ENCODE measurements at places on chromosomes 3 and 15. TPM values are rescaled to one million over a fixed set of nuclear protein-coding genes. Genes with fewer than 3 reads are reported as not detected.

ECE2 gene
- not detected for total RNA-seq

SLC27A2 gene
- total RNA-seq = 0.21 TPM

DNA sequence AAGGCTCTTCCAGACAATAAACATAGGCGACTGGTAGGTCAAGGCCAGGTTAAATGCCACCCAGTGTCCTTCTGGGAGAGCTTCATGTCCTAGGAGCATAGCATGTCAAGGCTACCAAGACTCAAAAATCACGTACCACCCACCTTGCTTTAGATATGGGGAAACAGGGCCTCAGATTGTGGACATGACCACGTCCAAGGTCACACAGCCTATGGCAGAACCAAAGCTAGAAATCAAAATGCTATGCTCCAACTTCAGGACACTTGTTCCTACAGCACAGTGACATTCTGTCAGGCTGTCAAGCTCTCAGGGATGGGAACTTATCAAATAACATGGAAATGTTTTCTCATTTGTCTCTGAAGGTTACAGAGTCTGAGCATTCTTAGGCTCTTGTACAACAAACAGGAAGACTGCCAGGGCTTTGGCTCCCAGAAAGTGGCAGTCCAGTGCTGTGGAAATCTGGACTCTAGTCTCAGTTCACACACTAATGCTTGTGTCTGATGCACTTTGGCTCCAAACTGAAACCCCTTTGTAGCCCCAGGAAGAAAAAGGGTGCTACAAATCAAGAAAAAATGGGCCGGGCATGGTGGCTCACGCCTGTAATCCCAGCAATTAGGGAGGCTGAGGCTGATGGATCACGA lies 170.4 kb upstream of the LPP start:
- H3K36me3 ChIP-seq = no peaks in the 10 kb centered on the region
- no peaks in the 10 kb centered on the region for H3K27me3 ChIP-seq
- H3K27ac ChIP-seq = no peak overlapping the region
- H3K4me3 ChIP-seq = no peak overlapping the region
- H3K4me1 ChIP-seq = peaks cover 53% of the 10 kb centered on the region
- DNase-seq = no peak

DNA sequence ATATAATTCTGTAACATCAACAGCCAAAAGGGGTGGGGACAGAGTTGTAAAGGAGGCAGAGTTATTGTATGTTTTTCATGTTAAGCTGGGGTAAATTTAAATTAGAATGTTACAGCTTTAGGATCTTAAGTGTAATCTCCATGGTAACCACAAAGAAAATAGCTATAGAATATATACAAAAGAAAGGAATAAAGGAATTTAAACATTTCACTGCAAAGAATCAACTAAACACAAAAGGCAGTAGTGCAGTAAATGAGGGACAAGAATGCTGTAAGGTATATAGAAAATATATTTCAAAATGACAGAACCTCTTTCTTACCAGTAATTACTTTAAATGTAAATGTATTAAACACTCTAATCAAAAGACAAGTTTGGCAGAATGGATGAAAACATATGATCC lies 361.7 kb downstream of the SLC9A9 start:
- H3K4me1 ChIP-seq = no peaks in the 10 kb centered on the region
- H3K36me3 ChIP-seq = no peaks in the 10 kb centered on the region
- no peak for DNase-seq
- H3K27me3 ChIP-seq = no peaks in the 10 kb centered on the region

DNA sequence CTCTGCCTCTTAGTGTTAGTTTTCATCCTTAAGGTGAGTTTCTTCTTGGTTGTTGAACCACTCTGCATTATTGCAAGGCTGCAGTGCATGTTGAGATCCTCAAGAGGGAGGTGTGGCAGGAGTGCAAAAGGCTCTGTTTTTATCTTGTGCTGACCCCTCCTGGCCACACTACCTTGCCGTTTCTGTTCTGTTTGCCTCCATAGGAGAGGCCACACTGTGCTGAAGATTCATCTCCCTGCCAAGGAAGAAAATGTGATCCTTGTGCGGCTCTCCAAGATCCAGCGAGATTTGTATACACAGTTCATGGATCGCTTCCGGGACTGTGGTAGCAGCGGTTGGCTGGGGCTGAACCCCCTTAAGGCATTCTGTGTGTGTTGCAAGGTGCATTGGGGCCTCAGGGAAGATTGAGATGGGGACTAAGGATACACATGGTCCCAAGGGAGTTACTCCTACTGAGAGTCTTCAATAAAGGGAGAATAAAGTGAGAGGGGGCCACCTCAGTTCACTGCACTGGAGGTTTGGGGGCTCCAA lies 33.0 kb upstream of the TEX264 start:
- no peaks in the 10 kb centered on the region for H3K4me1 ChIP-seq
- no peak for DNase-seq
- no peak overlapping the region for H3K27ac ChIP-seq
- peaks cover 92% of the 10 kb centered on the region for H3K36me3 ChIP-seq
- H3K4me3 ChIP-seq = no peak overlapping the region

GRCh38 chr3:129697229-129697969 lies 90.9 kb upstream of the PLXND1 start:
- no peak for DNase-seq
- no peaks in the 10 kb centered on the region for H3K27me3 ChIP-seq
- no peak overlapping the region for H3K27ac ChIP-seq
- peaks cover 19% of the 10 kb centered on the region for H3K36me3 ChIP-seq
- H3K4me1 ChIP-seq = peaks cover 13% of the 10 kb centered on the region
- no peak overlapping the region for H3K4me3 ChIP-seq

DNA sequence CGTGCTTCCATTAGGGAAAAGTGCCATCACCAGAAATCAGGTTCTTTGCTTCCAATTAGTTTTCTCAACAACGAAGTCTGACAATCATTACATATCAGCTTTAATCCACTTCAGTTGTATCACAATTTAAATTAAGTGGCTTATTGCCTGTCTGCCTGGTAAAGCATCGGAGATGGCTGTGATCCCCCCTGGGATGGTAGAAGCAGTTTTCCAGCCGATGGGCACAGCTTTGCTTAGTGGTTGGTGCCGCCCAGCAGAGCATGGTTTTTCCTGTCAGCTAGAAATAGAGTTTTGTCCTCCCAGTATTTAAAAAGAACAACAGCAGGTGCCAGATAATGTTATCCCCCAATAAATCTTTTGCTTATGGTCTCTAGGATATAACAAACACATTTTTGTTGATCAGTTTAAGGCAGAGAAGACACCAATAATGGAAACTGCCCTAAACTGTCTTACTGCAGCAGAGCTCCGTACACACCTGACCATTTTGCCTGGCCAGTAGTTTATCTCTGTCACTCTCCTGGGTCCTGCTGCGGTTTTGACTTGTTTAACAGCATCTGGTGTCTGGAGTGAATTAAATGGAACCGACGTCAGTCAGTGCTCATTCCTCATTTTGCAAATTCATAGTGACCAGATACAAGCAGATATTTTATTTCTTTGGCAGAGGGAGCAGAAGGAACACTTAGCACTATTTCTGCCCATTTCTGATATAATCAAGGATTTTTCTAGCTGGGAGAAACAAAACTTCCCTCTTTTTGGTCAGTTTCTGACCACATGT lies 79.1 kb downstream of the SLC49A4 start:
- H3K4me1 ChIP-seq = peaks cover 18% of the 10 kb centered on the region
- H3K4me3 ChIP-seq = no peak overlapping the region
- no peak overlapping the region for H3K27ac ChIP-seq
- H3K36me3 ChIP-seq = peaks cover 31% of the 10 kb centered on the region
- no peaks in the 10 kb centered on the region for H3K27me3 ChIP-seq
- no peak for DNase-seq

DNA sequence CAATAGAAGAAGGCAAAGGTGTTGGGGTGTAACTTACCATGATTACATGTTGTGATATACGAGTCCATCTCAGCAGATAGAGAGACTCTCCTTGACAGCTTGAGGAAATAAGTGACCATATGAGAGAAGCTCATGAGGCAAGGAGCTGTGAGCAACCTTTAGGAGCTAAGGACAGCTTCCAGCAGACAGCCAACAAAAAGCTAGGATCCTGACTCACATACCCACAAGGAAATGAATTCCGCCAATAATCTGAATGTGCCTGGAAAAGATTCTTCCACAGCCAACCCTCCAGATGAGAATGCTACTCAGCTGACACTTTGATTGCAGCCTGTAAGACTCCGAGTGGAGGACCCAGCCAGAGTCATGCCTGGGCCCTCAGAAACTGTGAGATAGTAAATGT lies 339.6 kb upstream of the TPRG1 start:
- H3K4me3 ChIP-seq = no peak overlapping the region

- H3K27ac ChIP-seq = peak overlapping the region; percentile 67
- no peaks in the 10 kb centered on the region for H3K36me3 ChIP-seq
- peaks cover 17% of the 10 kb centered on the region for H3K27me3 ChIP-seq
Measured at GRCh38 chr15:92714477-92715401, 59.2 kb upstream of the FAM174B start.

CILP gene
- 0.44 TPM for total RNA-seq

DNA sequence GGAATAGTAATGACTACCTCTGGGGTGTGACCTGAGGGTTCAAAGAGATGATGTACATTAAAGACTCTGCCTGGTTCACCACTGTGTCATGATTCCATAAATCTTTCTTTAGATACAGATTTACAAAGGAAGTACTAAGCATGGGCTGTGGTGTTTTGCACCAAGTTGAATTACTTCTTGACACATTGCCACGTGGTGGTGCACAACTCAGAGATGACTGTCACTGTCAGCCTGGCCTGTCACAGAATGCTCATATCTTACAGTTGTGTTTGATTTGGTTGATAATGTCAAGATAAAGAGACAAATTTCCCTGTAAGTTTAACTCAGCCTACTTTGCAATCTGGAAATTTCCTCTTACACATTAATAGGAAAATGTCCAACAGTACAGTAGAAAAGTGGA lies 3.2 kb downstream of the CTDSPL start:
- H3K27ac ChIP-seq = no peak overlapping the region
- no peaks in the 10 kb centered on the region for H3K27me3 ChIP-seq
- H3K4me3 ChIP-seq = no peak overlapping the region
- H3K36me3 ChIP-seq = no peaks in the 10 kb centered on the region
- peaks cover 20% of the 10 kb centered on the region for H3K4me1 ChIP-seq

CFAP44 gene
- 22.6 TPM for total RNA-seq

DNA sequence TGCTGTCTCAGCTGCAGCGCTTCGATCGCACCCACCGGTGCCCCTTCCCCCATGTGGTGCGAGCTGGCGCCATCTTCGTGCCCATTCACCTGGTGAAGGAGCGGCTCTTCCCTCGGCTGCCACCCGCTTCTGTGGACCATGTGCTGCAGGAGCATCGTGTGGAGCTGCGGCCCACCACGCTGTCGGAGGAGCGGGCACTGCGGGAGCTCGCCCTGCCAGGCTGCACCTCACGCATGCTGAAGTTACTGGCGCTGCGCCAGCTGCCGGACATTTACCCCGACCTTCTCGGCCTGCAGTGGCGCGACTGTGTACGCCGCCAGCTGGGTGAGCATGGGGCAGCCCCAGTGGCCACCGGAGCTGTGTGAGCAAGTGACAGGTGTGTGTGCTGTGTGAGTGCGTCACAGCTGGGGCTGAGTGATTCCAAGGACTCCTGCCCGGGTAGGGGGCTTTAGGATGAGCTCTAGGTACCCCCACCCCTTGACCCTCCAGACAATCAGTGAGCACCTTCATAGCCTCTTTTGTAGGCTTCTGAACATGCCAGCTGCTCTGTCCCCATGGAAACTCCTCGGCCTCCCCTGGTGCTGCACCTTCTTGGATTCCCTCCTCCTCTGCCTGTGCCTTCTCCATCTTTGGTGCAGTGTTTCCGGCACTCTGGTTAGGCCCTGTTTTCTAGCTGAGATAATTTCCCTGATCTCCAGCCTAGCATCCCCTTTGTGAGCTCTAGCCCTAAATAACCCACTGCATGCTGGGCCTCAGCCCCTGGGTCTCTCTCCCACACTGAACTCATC lies 7.0 kb downstream of the C15orf39 start:
- no peak for DNase-seq
- H3K27ac ChIP-seq = peak overlapping the region; percentile 70
- no peak overlapping the region for H3K4me3 ChIP-seq
- peaks cover 25% of the 10 kb centered on the region for H3K4me1 ChIP-seq
- no peaks in the 10 kb centered on the region for H3K27me3 ChIP-seq

TTLL13 gene
- total RNA-seq = 1.0 TPM

- H3K4me1 ChIP-seq = no peaks in the 10 kb centered on the region
- no peaks in the 10 kb centered on the region for H3K36me3 ChIP-seq
- H3K27ac ChIP-seq = no peak overlapping the region
- peaks cover 3% of the 10 kb centered on the region for H3K27me3 ChIP-seq
Measured at GRCh38 chr3:172919297-172919683, 168.8 kb downstream of the ECT2 start.

DNA sequence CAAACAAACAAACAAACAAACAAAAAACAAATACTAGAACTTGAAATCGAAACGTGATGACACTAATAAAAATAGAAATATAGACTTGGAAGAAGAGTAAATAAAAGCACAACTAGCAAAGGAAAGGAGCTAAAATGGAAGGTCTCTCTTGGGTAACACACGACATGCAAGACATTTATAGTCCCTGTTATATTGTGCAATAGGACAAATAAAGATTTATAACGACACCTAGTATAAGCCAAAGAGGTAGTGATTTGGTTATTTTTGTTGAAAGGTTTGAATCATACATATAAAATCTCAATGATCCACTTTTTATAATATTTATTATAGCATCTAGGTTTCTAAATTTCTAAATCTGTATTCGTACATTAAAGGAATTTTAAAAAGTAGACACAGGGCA lies 349.6 kb downstream of the CHST2 start:
- peaks cover 30% of the 10 kb centered on the region for H3K36me3 ChIP-seq
- no peak overlapping the region for H3K27ac ChIP-seq
- no peak for DNase-seq
- H3K27me3 ChIP-seq = no peaks in the 10 kb centered on the region
- H3K4me3 ChIP-seq = no peak overlapping the region
- H3K4me1 ChIP-seq = no peaks in the 10 kb centered on the region

AP3B2 gene
- 1.7 TPM for total RNA-seq

DNA sequence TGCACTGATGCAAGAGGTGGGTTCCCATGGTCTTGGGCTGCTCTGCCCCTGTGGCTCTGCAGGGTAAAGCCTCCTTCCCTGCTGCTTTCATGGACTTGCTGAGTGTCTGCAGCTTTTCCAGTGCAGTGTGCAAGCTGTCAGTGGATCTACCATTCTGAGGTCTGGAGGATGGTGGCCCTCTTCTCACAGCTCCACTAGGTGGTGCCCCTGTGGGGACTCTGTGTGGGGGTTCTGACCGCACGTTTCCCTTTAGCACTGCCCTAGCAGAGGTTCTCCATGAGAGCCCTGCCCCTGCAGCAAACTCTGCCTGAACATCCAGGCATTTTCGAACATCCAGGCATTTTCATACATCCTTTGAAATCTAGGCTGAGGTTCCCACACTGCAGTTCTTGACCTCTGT lies 329.8 kb upstream of the NAALADL2 start:
- H3K27ac ChIP-seq = no peak overlapping the region
- no peaks in the 10 kb centered on the region for H3K27me3 ChIP-seq
- no peaks in the 10 kb centered on the region for H3K36me3 ChIP-seq
- DNase-seq = no peak
- H3K4me1 ChIP-seq = no peaks in the 10 kb centered on the region

CLDN18 gene
- total RNA-seq = not detected

CCR8 gene
- total RNA-seq = not detected

DNA sequence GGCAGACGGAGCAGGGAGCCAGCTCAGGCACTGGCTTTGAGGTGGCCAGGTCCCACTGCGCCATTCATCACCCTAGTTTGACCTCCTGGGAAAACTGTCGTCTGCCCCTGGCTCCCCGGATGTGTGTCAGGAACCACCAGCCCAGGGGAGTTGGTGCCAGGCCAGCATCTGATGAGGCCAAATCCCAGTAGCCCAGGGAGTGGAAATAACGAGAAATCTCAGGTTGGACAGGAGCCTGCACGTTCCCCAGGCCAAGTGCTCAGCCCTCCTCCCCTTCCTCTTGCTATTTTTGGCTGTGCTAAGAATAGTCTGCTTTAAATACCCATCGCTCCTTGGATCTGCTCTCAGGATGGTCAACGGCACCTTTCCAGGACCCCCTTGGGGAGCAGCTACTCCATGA lies 93.1 kb upstream of the RPL32 start:
- H3K4me3 ChIP-seq = no peak overlapping the region
- H3K36me3 ChIP-seq = no peaks in the 10 kb centered on the region
- H3K4me1 ChIP-seq = peaks cover 36% of the 10 kb centered on the region
- H3K27me3 ChIP-seq = no peaks in the 10 kb centered on the region
- H3K27ac ChIP-seq = no peak overlapping the region

Data from naive thymus-derived CD8-positive, alpha-beta T cell (primary cell).